A673 (cell line): ENCODE measurements at places on chromosomes 5 and 9. TPM values are rescaled to one million over a fixed set of nuclear protein-coding genes. Genes with fewer than 3 reads are reported as not detected.

- DNase-seq: no peak
These were observed 11.5 kb downstream of the WNT8A start for GRCh38 chr5:138095100-138095907.

GRCh38 chr9:92882276-92882675, 4.4 kb upstream of the ZNF484 start:
- DNase-seq: no peak

DNA sequence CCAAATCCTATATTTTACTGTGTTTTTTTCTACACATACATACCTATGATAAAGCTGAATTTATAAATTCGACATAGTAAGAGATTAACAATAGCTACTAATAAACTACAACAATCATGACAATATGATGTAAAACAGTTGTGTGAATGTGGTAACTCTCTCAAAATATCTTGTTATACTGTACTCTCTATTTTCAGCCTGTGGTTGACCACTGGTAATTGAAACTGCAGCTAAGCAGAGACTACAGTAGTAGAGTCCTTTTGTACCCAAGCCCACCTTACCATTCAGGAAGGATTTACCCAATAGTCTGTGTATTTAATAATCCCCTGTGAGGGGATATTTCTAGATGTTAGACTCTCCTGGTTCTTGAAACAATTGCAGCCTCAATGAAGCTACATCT, 86.7 kb downstream of the FAM114A2 start:
- DNase-seq: no peak

GRCh38 chr9:16325966-16326365, 544.5 kb downstream of the BNC2 start:
- no peak for DNase-seq

DNA sequence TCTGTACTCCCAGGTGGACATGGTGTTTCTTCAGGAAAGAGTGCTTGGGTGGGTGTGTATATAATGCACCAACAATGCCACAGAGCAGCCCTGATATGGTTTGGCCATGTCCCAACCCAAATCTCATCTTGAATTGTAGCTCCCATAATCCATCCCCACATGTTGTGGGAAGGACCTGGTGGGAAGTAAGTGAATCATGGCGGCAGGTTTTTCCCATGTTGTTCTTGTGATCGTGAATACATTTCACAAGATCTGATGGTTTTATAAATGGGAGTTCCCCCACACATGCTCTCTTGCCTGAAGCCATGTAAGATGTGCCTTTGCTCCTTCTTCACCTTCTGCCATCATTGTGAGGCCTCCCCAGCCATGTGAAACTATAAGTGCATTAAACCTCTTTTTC, 158.5 kb downstream of the NR3C1 start:
- no peak for DNase-seq

GRCh38 chr9:109115931-109116526, 3.7 kb downstream of the TMEM245 start:
- DNase-seq: no peak

DNA sequence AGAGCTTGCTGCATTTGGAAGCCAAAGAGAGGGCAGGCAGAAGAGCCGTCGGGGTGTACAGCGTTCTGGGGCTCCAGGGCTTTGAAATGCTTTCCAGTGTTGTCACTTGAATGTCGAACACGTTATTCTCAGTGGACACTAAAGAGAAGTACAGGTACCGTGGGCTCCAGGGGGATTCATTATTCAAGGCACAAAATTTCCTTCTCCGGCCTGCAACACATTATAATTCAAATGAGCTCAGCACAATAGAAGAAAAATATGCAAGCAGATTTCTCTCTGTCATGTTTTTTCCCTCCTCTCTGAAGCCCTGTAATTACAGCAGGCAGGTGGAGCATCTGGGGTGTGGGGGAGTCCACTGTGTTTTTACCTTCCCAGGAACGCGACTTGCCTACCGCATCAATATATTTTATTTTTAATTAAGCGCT, 293.1 kb downstream of the ZSWIM6 start:
- no peak for DNase-seq

DNA sequence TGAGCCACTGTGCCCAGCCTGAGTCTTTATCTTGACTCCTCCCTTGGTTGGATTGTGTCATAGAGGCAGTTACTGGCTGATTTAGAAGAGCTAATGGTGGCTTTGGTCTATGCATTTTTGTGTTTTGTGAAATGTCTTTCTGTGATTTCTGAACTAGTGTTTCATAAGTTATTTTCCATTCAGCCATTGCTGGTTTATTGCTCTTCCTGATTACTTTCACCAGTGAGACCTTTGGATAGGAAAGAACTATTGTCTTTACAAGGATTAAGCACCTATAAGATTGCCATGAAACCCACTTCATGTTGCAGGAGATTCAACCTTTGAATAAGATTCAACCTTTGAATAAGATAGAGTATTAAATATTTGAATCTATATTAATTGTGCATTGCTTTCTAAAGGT, 8.7 kb upstream of the HAPLN1 start:
- no peak for DNase-seq

The GPR21 gene
- total RNA-seq: 0.31 TPM in 1 of 2 replicates, not detected in the other

The EGFLAM gene
- 43.7 and 45.4 TPM in 2 replicates for total RNA-seq

The STOM gene
- 63.4 and 72.4 TPM in 2 replicates for total RNA-seq

The HK3 gene
- 0.15 and 0.84 TPM in 2 replicates for total RNA-seq

The ZNF658 gene
- total RNA-seq: 3.5 and 5.0 TPM in 2 replicates

The CTNND2 gene
- not detected in 2 replicates for total RNA-seq

The PRR16 gene
- not detected in 2 replicates for total RNA-seq
